Nucleus accumbens (tissue), 56 donors: ENCODE measurements at places on chromosomes 16 and 17.

DNA sequence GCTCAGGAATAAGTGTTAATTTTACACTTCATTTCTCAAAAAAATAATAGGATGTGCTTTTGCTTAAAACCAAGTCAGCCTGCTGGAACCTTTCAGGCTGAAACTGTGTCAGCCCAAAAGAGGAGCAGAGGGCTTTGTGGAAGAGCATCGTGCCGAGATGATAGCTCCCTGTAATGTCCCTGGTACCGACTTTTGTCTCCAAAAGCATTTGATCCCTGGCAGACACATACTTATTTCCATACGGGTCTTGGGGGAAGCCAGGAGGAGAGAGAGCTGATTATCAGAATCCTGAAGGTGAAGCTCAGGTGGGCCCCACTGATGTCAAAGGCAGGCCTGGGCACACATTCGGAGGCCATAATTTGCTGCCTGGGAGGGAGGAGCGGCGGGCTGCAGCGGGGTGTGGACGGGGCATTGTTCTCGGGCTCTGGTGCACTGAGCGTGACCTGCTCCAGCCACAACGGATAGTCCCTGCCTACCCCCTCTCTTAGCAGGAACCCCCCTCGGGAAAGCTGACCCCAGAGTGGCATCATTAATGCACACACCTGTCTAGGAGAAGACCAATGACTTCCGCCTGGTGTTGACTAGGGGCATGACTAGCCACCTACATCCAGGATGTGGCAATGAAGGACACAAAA, 155.9 kb downstream of the C16orf78 start:
- no peak for DNase-seq

DNA sequence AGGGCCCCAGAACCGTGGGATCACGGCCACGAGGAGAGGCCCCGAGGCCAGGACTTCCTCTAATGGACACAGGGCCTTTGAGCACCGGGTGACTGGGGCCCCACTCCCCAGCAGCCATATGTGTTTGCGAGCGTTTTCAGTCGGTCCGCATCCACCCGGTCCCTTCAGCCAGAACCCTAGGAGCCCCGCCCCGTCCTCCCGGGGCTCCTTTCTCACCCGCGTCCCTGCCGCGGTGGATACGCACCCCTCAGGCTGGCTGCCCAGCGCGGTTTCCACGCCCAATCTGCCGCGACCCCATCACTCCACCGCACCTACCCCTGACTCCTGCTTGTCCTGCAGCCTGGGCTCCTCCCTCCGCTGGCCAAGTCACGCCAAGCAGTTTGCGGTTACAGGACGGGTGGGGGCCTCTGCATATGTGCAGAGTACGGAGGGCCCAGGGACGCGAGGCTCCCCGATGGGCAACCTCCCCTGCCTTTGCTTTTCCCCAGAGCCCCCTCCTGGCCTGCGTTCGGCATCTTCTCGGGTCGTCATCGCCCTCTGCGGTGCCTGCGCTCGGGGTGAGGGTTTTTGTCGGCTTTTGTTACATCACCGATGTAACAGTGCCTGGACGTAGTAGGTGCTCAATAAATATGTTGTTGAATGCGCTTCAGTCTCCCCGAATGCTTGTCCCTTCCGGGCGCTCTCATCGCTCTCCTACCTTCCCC, 1.0 kb upstream of the TTYH2 start:
- DNase-seq, result no peak

- DNase-seq, result no peak
These were observed 22.2 kb downstream of the SLC43A2 start for GRCh38 chr17:1606352-1606985.

DNA sequence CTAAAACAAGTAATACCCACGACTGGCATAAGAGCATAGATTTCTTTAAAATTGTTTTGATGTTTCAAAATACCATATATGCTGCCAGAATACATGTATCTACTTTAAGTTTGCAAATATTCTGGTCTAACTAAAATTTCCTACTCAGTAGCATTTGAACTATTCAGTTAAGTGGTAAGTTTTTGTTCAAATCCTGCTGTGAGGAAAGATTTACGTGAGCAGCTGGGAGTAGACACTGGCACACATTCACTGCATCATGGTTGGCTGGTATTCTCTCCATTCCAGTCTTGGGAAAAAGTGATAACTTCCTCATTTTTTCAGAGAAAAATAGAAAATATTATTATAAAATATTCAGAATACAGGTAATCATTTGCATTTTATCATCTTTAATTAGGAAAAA, 133.6 kb downstream of the SKAP1 start:
- DNase-seq, result no peak

DNA sequence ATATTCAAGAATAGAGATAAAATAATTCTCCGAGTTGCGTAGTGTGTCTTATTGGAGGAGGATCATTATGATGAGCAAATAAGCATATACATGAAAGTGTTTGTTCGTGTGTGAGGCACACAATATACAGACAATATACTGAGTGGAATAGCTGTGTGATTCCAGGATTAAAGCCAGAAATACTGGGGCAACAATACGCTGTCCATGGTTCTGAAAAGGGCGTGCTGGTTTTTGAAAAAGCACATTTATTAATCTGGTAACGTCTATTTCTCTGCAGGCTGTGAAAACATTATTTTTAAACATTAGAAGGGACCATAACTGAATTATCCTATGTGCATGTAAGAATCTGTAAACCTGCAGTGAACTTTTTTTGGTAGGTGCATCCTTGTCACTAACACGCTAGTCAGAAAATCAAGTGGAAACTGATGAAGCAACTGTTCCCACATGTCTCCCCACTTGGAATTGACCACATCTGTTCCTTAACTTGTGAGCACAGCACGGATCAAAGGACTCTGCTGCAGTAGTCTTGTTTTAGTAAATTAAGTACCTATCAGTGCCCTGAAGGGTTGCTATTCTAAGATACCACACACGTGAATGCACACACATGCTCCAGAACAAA, 346.0 kb downstream of the GRIN2A start:
- DNase-seq, result no peak

DNA sequence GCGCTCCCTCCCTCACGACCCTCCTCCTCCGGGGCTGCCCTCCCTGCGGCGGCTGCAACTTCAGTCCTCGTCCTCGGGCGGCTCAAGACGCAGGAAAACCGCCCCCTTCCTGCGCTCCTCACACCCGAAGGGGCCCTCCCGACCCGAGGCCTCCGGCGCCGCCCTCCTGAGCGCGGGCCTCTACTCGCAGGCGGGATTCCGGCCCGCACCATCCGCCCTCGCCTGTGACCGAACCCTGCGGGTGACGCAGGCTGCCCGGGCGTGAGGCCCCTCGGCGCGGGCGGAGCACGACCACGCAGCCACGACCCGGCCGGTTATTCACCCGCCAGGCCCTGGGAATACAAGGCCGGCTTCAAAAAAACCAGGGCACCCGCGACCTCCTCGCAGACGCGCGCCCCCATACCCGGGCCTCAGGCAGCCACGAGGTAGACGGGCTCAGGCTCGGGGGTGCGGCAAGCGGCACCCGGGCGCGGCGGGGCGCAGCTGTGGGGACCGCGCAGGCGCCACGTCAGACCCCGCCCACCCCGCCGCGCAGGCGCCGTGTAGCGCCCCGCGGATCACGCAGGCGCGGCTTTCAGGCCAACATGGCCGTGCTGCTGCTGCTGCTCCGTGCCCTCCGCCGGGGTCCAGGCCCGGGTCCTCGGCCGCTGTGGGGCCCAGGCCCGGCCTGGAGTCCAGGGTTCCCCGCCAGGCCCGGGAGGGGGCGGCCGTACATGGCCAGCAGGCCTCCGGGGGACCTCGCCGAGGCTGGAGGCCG, at the start of gene SPG7:
Gene SPG7, plus strand, starts transcription at position 570 of the 757 bp plus-strand sequence. Its CDS starts 15 bp downstream, at position 585.
- peak; percentile 72 for DNase-seq

DNA sequence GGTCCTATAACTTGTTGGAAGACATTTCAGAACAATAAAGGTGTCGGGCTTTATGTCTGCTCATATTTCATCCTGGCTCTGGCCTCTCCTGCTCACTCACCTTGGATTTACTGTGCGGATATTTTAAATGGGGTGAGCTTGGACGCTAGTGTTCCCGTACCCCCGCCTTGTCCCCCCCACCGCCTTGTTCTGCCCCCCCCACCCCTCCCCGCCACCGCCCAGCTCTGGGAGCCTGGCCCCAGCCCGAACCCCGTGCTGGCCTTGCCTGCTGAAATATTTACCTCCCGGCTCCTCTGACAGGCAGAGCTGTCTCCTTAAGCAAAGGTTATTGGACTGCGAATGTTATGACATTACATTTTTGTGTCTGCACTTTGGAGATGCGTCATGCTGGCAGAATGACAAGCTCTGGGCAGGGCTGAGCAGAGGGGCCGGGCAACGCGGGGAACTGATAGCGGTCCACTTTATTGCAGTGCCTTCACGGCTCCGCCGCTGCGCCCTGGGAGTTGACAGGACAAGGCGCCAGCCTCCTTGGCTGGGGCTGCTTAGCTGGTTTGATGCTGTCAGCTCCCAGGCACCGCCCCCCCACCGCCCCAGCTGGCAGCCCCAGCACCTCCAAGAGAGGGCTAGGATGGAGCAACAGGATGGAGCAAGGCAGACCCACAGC, 222.5 kb upstream of the GSE1 start:
- no peak for DNase-seq

DNA sequence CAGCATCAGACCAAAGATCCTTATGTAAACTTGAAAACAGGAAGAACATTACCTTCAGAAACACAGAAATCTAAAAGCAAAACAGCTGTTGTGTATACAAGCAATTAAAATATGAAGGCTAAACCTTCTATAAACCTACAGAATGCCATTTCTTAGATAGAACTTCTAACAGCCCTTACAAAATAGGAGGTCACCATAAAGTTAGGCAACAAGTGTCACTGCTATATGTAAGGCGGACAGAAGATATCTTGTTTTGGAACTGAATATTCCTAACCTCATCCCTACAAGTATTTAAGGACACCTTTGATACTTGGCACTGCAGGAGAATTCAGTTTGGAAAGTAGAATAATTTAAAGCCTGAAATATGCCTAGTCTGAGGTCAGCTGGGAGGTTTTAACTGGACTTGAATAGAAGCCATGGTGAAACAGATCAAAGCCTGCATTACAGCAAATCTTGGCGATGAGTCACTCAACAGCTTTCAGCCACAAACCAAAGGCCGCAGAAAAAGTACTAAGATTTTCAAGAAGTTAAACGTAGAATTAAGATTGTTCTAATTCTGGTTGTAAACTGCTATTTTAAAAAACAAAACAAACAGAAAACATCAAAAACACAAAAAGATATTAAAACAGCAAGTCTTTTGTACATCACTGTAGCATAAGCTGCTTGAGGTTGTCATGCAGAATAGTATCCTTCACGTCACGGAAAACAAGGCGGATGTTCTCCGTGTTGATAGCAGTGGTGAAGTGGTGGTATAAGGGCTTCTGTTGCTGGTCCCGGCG, 42.7 kb downstream of the GNA13 start:
- DNase-seq, result no peak

DNA sequence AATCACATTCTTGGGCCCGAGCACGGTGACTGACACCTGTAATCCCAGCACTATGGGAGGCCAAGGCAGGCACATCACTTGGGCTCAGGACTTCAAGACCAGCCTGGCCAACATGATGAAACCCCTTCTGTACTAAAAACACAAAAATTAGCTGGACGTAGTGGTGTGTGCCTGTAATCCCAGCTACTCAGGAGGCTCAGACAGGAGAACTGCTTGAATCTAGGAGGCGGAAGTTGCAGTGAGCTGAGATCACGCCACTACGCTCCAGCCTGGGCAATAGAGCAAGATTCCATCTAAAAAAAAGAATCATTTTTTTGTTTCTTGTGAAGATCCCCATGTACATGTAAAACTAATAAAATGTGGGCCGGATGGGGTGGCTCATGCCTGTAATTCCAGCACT, 53.1 kb upstream of the ATF7IP2 start:
- no peak for DNase-seq

DNA sequence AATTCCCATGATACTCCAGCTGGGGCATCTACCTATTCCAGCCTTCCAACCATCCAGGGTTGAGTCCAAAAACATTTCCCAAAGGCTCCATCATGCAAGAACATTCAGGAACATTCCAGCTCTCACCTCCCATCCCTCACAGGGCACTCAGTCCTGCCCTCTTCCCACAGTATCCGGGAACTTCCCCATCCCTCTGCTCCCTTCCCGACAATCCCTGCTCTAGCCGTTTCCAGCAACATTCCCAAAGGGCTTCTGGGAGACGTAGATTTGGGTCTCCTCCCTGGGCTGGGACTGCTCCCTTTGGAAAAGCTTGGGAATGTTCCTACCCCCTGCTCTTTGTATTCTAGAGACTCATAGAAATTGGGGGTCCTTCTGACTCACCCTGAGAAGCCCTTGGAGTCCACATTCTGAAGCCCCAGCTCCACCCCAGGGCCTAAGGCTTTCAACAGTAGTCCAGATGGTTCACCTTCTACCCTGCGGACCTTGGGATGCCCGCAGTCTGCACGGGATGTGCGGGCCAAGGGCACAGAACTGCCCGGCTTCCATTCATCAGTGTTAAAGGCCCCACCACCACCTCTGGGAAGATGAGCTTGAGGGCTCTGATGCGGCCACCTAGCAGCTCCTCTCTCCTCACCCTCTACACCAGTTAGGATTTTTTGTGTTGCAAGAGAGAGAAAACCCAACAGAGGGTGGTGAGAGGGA, 25.4 kb downstream of the NGFR start:
- DNase-seq, result no peak

DNA sequence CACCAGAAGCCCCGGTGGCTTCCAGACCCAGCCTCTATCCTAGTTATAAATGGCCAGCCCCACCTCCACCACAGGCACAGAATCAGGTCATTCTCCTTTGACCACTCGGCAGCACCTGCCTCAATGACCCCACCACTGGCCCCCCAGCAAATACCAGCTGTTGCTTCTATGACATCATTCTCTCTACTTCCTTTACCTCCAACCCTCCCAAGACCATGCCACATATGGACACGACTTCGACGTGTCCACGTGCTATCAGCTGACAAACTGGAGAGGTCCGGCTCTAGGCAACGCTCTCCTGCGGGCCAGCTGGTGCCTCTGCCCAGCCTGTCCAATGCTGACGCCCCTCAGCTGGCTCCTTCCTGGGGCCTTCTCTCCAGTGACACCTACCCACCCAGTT, 5.9 kb downstream of the ALYREF start:
- no peak for DNase-seq

DNA sequence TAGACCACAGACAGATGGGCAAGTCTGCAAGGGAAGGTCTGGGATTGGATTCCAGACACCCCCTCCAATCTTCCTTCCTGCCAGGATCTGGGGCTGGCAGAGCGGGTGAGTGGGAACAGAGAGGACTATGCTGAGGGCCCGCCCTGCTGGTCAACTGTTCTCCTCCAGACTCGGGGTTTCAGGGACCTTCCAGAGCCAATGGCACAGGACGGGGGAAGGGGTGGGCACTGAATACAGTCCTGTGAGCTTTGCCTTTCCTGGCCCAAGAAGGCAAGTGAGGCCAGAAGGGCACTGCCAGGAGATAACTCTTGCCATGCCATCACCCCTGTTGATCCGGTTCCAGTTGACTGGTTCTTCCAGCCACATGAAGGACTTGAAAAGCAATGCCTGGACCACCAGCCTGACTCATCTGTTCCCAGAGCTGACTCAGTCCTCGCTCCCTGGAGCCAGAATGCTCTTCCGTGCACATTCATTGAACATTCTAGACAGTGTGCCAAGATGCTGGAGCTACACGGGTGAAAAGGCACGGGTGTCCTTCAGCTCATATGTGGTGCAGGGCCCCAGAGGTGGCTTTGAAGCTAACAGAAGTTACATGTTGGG, 533 bp upstream of the MEFV start:
- DNase-seq, result no peak
